ENCODE measurements at places on chromosomes 3 and 15.
A peak's percentile ranks its signal among the peaks of the same experiment; 100 is the strongest.

- DNase-seq = no peak
Observed at GRCh38 chr3:127482216-127483004, 108.1 kb downstream of the TPRA1 start.

DNA sequence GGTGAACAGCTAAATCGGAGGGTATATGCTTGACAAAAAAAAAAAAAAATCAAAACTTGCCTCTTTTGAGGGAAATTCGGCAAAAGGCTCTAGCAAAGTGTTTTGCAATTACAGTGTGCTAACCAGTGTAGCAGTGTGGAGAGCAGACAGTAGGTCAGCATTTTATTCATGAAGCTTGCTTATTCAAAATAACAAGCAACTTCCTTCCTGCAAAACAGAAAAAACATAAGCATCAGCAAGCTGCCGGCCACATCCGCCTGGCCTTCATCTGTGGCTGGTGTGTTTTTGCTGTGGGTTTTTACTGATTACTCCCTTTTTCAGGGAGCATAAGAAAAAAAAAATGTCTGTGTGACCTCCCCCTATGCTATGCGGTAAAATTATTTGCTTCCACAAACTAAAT lies 434.1 kb downstream of the OCA2 start:
- no peak for DNase-seq

- DNase-seq = peak; percentile 9
Observed at GRCh38 chr3:186220365-186220764, 111.5 kb upstream of the ETV5 start.

DNA sequence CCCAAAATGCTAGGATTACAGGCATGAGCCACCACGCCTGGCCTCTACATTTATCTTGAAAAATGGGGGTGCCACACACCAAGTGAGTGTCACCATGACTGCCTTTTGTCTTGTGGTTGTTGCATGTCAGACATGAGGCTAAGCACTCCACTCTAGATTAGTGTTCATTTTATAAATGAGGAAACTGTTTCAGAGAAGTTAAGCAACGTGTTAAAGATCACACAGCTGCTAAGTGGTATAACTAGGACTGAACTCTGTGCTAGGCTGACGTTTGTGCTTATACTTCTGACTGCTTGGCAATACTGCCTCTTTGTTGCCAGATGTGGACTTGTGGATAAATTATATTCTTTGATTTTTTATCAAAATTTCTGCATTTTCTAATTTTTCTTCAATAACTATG lies 50.8 kb upstream of the SMAD6 start:
- no peak for DNase-seq

GRCh38 chr15:65862682-65863081 lies 6.6 kb upstream of the RAB11A start:
- DNase-seq = peak; percentile 71
